ENCODE measurements at places on chromosomes 7 and 10.

DNA sequence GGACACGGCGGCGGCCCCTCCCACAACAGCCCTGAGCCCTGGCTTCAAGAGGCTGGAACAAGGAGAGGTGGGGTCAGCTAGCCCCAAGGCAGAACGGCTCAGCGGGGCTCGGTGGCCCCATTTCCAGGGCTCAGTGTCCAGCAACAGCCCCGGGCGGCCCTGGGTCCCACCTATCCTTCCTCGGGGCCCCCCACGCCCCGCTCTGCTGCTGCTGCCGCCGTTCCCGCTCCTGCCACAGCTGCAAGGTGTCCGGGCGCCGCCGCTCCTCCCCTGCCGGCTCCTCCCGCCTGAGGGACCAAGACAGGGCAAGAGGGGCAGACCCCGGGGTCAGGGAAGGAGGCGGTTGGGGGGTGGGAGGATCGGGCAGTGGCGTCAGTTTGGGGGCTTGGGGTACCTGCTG lies 3.4 kb upstream of the SAP25 start:
- H3K27me3 ChIP-seq, result no peaks in the 10 kb centered on the region
- peaks cover 5% of the 10 kb centered on the region for H3K4me1 ChIP-seq

- no peak overlapping the region for H3K4me3 ChIP-seq
- H3K27ac ChIP-seq, result peak overlapping the region; percentile 86
- peaks cover 47% of the 10 kb centered on the region for H3K4me1 ChIP-seq
Measured at GRCh38 chr7:98286093-98286539, 4.6 kb downstream of the BRI3 start.

DNA sequence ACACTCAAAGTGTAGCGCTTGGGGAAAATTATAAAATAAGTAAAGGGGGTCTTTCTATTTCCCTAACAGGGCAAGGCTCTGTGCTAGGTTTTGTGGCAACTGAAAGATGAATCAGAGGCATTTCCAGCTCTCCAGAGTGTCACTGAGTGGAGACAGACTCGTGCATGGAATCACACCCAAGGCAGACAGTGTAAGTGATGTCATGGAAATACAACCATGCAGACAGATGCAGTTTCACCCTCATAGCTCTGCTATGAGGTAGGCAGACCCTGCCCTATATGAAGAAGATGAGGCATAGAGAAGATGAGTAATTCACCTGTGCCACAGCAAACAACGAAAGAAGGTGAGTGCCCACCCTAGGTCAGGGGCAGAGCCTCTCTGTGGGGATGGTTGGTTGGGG lies 57.2 kb upstream of the PITRM1 start:
- no peak for DNase-seq
- H3K36me3 ChIP-seq, result no peaks in the 10 kb centered on the region
- no peaks in the 10 kb centered on the region for H3K27me3 ChIP-seq
- no peak overlapping the region for H3K4me3 ChIP-seq

DNA sequence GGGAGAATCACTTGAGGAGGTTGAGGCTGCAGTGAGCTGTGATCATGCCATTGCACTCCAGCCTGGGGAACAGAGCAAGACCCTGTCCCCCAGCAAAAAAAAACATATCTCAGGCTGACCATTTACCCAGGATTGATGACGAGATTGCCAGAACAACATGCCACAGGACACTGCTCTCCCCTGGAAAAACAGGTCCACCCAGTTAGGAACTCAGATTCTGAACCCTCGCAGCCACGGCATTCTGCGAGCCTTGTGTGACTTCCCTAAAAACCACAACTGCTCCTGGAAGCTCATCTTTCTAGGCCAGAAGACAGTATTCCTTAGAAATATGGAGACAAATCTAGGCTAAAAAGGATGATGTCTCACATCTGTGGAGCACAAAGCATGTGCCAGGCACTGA lies 42.1 kb upstream of the SH2B2 start:
- H3K4me1 ChIP-seq, result peaks cover 9% of the 10 kb centered on the region
- no peak overlapping the region for H3K4me3 ChIP-seq
- peak; percentile 86 for DNase-seq
- peaks cover 15% of the 10 kb centered on the region for H3K36me3 ChIP-seq
- H3K27me3 ChIP-seq, result no peaks in the 10 kb centered on the region
- peak overlapping the region; percentile 63 for H3K27ac ChIP-seq

DNA sequence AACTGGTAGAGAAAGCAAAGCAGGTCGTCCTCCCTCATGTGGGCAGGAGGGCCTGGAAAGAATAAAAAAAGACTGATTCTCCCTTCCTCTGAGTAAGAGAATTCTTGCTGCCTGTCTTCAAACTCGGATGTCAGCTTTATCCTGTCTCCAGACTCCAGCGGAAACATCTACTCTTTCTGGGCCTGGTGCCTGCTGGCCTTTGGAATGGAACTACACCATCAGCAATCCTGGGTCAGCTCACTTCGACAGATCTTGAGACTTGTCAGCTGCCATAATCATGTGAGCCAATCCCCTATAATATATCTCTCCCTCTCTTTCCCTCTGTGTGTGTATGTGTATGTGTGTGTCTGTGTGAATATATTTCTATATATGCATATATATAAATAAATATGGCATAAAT lies 411.0 kb upstream of the DPP6 start:
- no peaks in the 10 kb centered on the region for H3K27me3 ChIP-seq
- no peaks in the 10 kb centered on the region for H3K4me1 ChIP-seq
- no peak overlapping the region for H3K4me3 ChIP-seq
- H3K36me3 ChIP-seq, result no peaks in the 10 kb centered on the region
- no peak for DNase-seq

DNA sequence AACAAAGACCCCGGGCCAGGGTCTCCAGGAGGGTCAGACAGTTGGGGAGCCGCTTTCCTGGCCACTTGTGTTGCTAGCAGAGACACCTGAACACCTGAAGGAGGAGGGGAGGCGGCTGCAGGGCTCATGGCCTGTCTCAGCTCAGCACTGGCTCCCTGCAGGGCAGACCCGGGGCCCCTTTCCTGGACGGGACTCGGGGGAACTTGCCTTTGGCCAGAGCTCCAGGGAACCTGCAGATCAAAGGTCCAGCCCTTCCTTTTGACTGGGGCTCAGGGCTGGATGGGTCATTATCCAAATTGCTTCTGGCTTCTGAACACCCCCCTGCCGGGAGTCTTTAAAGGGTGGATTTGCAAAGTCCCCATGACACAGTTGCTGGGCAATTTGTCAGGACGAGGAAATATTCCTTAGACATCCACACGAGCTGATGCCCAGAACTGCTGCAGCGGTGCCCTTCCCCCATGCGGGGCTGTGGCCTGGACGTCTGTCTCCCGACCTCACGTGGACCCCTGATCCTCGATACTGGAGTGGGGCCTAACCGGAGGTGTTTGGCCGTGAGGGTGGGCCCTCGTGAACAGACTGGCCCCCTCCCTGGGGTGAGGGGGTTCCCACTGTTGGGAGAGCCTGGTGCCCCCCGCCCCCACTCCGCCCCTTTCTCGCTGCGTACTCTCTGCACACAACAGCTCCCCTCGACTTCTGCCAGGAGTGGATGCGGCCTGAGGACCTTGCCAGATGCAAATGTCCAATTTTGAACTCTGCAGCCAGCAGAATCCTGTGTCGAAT lies 194.3 kb downstream of the ELFN1 start:
- no peaks in the 10 kb centered on the region for H3K4me1 ChIP-seq
- no peak overlapping the region for H3K27ac ChIP-seq
- no peaks in the 10 kb centered on the region for H3K27me3 ChIP-seq
- DNase-seq, result no peak

- DNase-seq, result no peak
- no peaks in the 10 kb centered on the region for H3K27me3 ChIP-seq
- no peak overlapping the region for H3K27ac ChIP-seq
- no peaks in the 10 kb centered on the region for H3K36me3 ChIP-seq
- no peak overlapping the region for H3K4me3 ChIP-seq
Measured at GRCh38 chr7:54129035-54129434, 413.1 kb upstream of the VSTM2A start.

GRCh38 chr10:102776779-102777456 lies 33.2 kb downstream of the WBP1L start:
- no peaks in the 10 kb centered on the region for H3K27me3 ChIP-seq
- peaks cover 5% of the 10 kb centered on the region for H3K36me3 ChIP-seq
- DNase-seq, result peak; percentile 89
- no peak overlapping the region for H3K4me3 ChIP-seq

GRCh38 chr7:46321556-46322205 lies 400.6 kb upstream of the IGFBP3 start:
- H3K36me3 ChIP-seq, result no peaks in the 10 kb centered on the region
- peak overlapping the region; percentile 59 for H3K27ac ChIP-seq
- no peaks in the 10 kb centered on the region for H3K27me3 ChIP-seq
- peak; percentile 69 for DNase-seq

GRCh38 chr7:151223728-151224127 lies 3.3 kb downstream of the ABCF2 start:
- H3K4me3 ChIP-seq, result no peak overlapping the region
- peaks cover 6% of the 10 kb centered on the region for H3K4me1 ChIP-seq
- DNase-seq, result no peak
- H3K27ac ChIP-seq, result no peak overlapping the region

DNA sequence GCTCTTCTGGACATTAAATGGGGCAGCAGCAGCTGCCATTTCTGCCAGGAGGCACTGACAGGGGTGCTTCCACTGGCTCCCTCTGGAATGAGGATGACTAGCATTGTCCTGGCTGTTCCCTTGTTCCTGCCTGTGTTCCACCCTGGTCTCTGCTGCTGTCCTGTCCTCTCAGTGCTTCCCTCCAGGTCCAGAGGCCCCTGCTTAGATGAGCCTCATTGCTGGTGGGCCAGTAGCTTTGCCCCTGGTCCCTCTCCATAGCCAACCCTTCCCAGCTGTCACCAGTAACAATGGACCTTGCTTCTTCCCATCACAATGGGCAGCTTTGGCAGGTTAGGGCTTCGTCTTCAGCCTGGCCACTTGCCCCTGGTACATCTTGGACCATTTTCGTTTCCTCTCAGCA lies 561.1 kb downstream of the TCERG1L start:
- no peak overlapping the region for H3K4me3 ChIP-seq
- H3K4me1 ChIP-seq, result peaks cover 7% of the 10 kb centered on the region
- DNase-seq, result no peak
- no peak overlapping the region for H3K27ac ChIP-seq
- H3K36me3 ChIP-seq, result no peaks in the 10 kb centered on the region

- no peak for DNase-seq
- no peak overlapping the region for H3K4me3 ChIP-seq
- H3K27ac ChIP-seq, result no peak overlapping the region
- H3K4me1 ChIP-seq, result no peaks in the 10 kb centered on the region
Measured at GRCh38 chr7:125984795-125985194, 1055.2 kb upstream of the POT1 start.

DNA sequence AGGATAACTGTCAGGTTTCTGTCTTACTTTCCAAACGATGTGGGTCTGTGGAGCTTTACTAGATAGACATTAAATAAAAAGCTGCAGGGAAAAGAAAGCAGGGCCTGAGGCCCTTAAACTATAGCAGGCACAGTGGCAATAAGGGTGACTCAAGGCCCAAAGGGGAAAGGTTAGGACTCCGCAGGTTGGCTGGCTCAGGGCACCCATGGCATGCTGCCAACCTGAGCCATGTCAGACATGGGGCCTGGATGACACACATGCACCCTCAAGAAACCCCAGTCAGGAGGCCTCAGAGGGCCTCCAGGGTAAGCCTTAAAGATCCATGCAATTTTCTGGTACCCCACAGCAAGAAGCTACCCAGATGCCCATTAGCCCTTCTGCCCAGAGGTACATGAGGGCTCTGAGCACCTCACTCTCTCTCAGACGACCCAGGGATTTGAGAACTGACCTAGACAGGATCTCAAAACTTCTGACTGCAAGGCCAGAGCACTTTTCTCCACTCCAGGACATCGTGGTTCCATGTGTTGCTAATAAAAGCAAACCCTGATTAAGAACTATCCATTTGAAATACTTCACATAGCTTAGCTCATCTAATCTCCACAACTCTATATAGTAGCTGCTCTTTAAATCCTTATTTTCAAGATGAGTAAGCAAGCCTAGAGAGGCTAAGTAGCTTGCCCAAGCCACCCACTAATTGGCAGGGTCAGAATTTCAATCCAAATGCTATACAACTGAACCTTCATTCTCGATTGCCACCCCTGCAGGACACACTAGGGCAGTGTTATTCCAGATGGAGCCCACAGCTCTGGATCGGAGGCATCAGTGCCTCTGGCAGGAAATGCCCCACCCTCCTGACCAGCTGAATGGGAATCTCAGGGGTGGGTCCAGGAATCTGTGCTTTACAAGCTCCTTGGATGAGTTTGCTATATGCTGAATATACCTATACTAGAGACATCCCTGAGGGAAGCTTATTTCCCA lies 132.5 kb upstream of the EFCAB10 start:
- H3K27ac ChIP-seq, result no peak overlapping the region
- no peak overlapping the region for H3K4me3 ChIP-seq
- peak; percentile 33 for DNase-seq
- H3K27me3 ChIP-seq, result no peaks in the 10 kb centered on the region
- H3K4me1 ChIP-seq, result peaks cover 7% of the 10 kb centered on the region

DNA sequence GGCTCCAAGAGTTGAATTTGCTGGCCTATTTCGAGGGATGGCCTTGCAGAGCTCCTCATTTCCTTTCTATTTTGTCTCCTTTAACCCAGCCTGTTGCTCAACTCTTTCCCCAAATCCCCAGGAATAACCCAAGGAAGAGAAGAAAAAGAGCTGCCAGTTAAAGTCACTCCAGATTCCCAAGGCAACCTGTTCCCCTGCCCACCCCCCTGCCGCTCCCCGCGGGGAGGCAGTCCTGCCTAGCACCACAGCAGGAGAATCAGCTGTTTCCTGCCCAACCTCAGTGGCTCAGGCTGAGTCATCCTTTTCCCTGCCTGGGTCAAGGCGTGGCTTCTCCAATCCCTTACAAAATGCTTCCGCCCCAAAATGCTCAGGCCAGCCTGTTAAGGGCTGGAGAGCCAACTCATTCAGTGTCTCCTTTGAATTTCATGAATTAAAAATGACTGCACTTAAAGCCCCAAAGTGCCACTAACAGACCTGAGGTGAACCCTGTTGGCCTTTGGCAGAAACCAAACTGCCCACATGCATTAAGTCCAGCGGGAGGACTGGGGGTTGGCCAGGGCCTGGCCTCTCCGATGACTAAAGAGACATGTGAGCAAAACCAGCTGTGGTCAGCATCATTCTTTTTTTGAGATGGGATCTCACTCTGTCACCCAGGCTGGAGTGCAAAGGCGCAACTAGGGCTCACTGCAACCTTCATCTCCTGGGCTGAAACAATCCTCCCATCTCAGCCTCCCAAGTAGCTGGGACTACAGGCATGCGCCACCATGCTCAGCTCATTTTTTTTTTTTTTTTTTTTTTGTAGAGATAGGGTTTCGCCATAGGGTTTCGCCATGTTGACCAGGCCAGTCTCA lies 83.2 kb upstream of the KIF5B start:
- peak overlapping the region; percentile 53 for H3K27ac ChIP-seq
- H3K4me1 ChIP-seq, result peaks cover 15% of the 10 kb centered on the region
- no peaks in the 10 kb centered on the region for H3K36me3 ChIP-seq
- no peak overlapping the region for H3K4me3 ChIP-seq
- no peaks in the 10 kb centered on the region for H3K27me3 ChIP-seq
- peak; percentile 81 for DNase-seq

DNA sequence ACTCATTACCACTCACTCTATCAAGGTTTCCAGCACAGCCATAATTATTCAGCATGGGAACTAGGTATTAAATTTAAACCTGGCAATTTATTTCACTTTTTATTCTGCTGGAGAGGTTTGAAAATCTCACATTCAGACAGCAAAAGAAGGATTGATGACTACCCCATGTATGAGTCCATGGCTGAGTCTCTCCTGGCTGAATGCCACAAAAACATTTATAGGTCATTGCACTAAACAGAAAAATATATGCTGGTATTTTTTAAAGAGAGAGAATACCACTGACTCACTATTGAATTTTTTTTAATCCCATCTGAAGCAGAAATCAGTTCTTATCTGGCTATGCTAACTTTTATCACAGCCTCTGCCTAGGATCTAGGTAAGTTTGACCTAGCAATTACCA lies 336.3 kb downstream of the PPP1R3A start:
- H3K27ac ChIP-seq, result no peak overlapping the region
- H3K4me1 ChIP-seq, result no peaks in the 10 kb centered on the region
- H3K4me3 ChIP-seq, result no peak overlapping the region
- DNase-seq, result no peak
- H3K27me3 ChIP-seq, result no peaks in the 10 kb centered on the region

GRCh38 chr7:90347759-90348158 lies 1.2 kb downstream of the GTPBP10 start:
- H3K36me3 ChIP-seq, result no peaks in the 10 kb centered on the region
- H3K4me3 ChIP-seq, result no peak overlapping the region
- DNase-seq, result peak; percentile 8

Data from trophoblast cell (in vitro differentiated cells and primary cell).